ENCODE measurements at places on chromosomes 5 and 9.
A peak's percentile ranks its signal among the peaks of the same experiment; 100 is the strongest.

GRCh38 chr9:128638580-128638979, 18.1 kb downstream of the DYNC2I2 start:
- no peak for DNase-seq

DNA sequence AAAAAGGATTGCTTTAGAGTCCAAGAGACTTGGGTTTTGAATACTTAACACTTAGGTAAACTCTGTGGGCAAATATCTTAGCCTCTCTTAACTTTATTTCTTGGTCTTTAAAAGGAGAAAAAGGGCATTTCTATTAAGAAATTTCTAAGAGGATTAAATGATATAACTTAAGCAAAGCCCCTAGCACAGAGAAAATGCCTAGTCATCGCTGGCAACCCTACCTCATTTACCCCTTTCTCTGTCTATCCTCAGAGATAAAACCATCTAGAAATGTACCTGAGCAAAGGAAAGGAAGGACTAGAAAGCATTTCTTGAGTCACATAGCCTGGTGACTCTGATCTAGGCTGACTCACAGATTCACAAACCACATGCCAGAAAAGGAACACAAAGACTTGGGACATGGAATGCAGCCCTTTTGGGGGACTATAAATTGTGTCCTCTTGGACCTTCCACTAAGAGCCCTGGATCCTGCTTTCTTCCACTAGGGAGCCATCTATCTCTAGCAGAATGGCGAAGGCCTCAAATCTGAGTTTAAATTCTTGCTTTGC, 120.6 kb downstream of the FOXD1 start:
- DNase-seq, result no peak

GRCh38 chr5:157390551-157391297, 69.3 kb upstream of the NIPAL4 start:
- peak; percentile 63 for DNase-seq

- no peak for DNase-seq
Observed at GRCh38 chr5:87423755-87424154, 11.0 kb upstream of the CCNH start.

DNA sequence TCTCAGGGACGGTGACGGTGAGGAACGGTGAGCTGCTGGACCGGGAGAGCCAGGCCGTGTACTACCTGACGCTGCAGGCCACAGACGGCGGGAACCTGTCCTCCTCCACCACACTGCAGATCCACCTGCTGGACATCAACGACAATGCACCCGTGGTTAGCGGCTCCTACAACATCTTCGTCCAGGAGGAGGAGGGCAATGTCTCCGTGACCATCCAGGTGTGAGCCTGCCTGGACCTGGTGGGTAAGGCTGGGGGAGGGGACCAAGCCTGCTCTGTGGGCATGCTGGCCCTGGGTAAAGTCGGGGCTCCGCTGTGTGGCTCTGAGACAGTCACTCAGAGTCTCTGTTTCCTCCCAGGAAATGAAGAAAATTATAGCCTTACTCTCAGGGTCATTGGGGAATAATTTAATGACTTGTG, 29.3 kb downstream of the CDHR2 start:
- no peak for DNase-seq

DNA sequence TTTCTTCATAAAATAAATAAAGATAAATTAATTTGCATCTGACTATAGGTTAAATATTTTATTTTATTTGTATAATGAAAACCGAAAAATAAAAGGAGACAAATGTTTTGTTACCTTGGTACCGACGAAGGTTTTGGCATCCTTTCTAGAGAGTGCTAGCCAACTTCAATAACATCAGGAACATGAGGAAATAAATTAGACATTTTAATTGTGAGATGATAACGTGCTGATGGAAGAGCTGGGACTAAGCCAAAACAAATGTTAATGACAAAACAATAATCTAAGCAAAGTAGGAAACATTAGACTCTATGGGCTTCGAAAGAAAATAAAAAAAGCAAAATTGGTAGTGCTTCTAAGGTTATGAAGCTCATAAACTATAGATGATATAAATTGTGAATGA, 201.0 kb downstream of the IRX2 start:
- no peak for DNase-seq

DNA sequence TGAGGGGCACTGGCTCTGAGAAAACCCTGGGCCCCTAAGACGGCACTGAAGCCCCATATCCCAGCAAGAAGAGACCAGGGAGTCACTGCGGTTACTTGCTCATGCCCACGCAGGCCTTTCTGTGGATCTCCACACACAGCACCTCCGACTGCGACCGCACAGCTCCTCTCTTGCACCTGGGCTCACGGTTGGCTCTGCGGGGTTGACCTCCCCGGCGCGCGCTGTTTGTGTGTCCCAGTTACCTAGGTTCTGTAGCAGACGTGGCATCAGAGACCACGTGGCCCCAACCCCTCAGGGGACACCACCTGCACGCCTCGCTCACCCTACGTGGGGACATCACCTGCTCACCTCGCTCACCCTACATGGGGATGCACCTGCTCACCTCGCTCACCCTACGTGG, 12.7 kb downstream of the LPCAT1 start:
- no peak for DNase-seq

DNA sequence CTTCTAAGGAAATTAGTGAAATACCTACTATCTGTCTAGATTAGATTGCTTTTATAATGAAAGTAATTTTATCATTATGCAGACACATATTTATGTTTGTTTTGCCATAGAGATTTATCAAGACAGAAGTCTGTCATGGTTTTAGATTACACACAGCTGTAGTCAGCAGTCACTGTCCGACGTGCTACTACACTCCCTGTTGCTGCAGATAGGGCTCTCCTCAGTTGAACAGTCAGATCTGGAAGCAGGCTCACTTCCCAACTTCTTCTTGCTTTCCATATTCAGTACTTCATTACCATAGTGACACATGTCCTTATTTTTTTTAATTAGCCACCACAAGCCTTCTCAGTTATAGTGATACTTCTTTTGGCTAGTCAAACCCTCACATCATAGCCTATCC, 329.9 kb upstream of the ITGA1 start:
- no peak for DNase-seq

- DNase-seq, result no peak
Observed at GRCh38 chr9:124047251-124047672, 35.7 kb downstream of the LHX2 start.

DNA sequence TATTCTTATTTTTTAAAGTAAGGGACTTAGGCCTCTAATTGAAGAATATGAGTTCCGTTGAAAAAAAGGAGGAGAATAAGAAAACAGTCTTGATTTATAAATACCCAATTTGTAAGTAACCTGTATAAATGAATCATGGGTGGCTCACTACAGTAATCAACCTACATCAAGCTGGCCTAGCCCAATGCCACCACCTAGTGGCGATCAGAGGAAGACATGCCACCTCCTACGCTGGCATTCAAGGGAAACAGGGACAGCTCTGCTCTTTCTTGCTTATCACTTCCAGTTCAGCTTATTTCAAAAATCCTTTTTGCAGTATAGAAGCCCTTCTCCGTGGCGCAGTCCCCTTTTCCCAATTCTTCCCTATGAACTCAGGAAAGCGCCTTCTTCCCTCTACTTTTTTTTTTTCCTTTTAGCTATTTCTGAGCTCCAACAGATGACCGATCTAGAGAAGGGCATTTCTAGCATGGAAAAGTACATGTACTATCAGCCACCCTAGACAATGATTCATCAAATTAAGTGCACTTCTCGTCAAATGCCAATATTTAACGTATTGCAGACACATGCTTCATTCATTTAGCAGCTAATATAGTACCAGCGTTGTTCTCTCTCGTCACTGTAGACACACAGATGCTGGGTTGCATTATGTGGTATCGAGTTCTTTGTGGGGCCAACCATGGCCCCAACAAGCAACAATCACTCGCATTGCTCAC, 28.3 kb downstream of the PTPN3 start:
- DNase-seq, result peak; percentile 15

Data from stimulated activated CD8-positive, alpha-beta memory T cell treated with anti-CD3 and anti-CD28 coated beads, Interleukin-7, amount 100 ng/mL, for 4 hours (primary cell).